ENCODE measurements at places on chromosomes 3 and 15.

GRCh38 chr3:195899701-195900435 is 8.5 kb downstream of the TNK2 start:
- DNase-seq = no peak

- no peak for DNase-seq
Measured at GRCh38 chr3:96931119-96931862, 116.9 kb downstream of the EPHA6 start.

- peak; percentile 76 for DNase-seq
Measured at GRCh38 chr3:9500108-9501050, 53.2 kb downstream of the LHFPL4 start.

- DNase-seq = no peak
Measured at GRCh38 chr3:187689984-187690383, 12.4 kb downstream of the RTP2 start.

DNA sequence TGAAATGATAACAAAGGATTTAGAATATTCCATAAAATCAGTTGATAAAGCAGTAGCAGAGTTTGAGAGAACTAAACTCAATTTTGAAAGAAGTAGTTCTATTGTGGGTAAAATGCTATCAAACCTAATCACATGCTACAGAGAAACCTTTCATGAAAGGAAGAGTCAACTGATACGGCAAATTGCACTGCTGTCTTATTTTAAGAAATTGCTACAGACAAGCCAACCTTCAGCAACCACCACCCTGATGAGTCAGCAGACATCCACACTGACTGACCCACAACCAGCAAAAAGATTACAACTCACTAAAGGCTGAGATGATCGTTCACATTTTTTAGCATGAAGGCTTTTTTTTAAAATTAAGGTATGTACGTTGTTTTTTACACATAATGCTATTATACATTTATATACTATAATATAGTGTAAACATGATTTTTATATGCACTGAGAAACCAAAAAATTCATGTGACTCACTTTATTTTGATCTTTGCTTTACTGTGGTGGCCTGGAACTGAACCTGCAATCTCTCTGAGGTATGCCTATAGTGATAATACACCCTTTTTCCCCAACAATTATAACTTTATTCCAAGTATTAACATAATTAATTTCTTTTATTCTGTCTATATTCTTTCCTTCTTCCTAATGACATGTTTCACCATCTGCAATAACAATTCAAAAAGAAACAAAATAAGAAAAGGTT is 109.9 kb downstream of the TBC1D5 start:
- no peak for DNase-seq

DNA sequence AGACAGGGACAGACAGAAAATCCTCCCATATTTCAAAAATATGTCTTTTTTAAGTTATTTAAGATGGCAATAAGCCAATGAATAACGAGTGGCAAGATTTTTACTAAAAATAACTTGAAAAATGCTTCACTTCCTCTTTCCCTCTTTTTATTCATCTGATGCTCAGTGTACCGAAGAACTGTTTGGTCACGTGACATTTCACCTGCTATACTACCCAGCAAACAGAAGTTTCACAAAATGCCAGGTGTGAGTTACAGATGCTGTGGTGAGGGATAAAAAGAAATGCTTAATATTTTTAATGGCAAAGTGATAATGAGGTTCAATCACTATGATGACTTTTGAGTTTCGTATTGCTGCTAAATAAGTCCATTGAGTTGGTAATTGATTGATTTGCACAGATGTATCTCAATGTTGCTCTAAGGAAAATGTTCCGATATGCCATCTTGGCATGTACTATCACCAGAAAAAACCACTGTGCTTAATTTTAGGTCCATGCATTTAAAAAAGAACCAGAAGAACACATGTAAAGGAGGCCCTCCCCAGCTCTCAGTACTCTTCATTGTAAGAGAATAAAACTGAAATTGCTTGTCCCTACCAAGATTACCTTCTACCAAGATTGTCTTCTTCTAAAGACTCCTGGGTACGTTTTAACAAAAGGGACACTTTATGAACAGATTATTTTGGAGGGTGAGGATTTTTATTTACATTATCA is 26.0 kb upstream of the SEC62 start:
- DNase-seq = peak; percentile 98

- no peak for DNase-seq
Measured at GRCh38 chr3:122665226-122665786, 15.3 kb upstream of the PARP14 start.

Data from NAMALWA (cell line).